Hindlimb muscle (tissue), 1 donor: ENCODE measurements at places on chromosomes 5 and 9. TPM values are rescaled to one million over a fixed set of nuclear protein-coding genes. Genes with fewer than 3 reads are reported as not detected.
A peak's percentile ranks its signal among the peaks of the same experiment; 100 is the strongest.

NXNL2 gene
- 0.19 TPM for polyA plus RNA-seq

LAMC3 gene
- 2.1 TPM for polyA plus RNA-seq

RGS3 gene
- 44.8 TPM for polyA plus RNA-seq

ZNF366 gene
- 4.0 TPM for polyA plus RNA-seq

EQTN gene
- not detected for polyA plus RNA-seq

- DNase-seq = peak; percentile 11
These were observed 677 bp upstream of the MYORG start for GRCh38 chr9:34377404-34377746.

DNA sequence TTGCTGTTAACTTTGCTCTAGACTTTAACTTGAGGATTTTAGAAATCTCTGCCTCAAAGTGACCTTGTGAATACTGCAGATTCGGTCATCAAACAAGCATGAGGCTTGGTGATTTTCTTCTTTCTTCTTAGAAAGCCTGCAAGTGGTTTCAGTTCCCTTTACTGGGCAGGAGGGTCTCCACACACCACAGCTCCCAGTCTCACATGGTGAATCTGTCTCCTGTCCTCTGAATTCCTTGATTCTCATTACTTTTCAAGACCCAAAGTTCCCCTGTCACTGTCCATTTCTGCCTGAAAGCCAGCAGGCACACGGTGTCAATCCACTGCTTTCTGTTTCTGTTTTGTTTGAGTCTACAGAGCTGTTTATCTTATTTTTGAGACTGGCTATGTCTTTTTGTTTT lies 14.1 kb downstream of the HSPB3 start:
- DNase-seq = no peak

- DNase-seq = no peak
These were observed 7.6 kb downstream of the ARPC5L start for GRCh38 chr9:124869466-124869985.

DNA sequence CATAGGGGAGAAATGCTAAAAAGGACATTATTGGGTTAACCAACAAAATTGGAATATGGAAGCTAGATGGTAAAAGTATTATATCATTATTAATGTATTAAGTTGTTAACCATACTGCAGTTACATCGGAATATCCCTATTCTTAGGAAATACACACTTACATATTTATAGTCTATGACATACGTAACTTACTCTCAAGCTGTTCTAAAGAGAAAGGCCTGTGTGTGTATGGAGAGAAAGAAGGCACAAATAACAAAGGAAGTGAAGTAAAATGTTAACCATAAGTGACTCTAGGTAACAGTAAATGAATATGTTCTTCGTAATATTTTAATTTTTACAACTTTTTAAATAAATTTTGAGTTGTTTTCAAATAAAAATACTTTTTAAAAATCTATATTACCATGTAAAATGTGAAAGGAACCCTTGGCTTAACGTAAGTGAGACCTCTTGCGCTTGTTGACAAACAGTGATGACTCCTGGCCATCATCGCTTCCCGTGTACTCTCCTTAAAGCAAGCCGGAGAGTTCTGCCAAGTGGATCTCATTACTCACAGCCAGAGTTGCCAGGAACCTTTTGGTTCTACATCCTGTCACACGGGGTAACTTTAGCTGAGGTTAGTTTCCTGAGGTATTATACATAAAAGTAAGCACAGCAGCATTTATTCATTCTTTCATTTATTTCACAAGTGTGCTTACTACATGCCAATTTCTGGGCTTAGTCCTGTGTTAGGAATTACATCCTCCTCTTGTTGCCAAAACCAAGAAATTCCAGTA lies 165.4 kb downstream of the EPB41L4A start:
- DNase-seq = peak; percentile 63

GRCh38 chr5:120430572-120430971 lies 33.5 kb upstream of the PRR16 start:
- DNase-seq = no peak
